ENCODE measurements at places on chromosomes 12 and 14.

DNA sequence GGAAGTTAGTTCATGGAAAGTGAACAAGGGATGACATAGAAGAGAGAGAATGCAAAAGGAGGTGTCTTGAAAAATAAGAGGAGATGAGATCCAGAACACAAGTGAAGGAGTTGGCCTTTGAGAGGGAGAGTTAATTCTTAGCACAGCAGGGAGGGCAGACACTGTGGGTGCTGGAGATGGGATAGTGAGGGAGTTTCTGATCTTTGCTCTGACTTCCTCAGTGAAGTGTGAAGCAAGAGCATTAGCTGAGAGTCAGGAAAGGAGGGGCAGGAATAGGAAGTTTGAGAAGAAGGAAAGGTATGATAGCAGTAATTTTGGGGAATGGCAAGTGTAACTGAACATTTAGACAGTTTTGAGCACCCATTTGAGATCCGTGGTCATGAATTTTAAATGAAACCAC is 75.8 kb upstream of the COCH start:
- no peak for DNase-seq

GRCh38 chr14:100103250-100104005 is 38.2 kb downstream of the EVL start:
- DNase-seq: no peak

- no peak for DNase-seq
Observed at GRCh38 chr12:124939079-124939420, 24.6 kb upstream of the UBC start.

- DNase-seq: no peak
Observed at GRCh38 chr12:52087961-52088820, 8.7 kb downstream of the SMIM41 start.

- no peak for DNase-seq
Observed at GRCh38 chr14:28284546-28285300, 481.9 kb upstream of the FOXG1 start.

GRCh38 chr12:96248136-96248931 is 54.2 kb downstream of the ELK3 start:
- no peak for DNase-seq

- DNase-seq: no peak
Observed at GRCh38 chr12:114501474-114501807, 95.5 kb upstream of the TBX5 start.

GRCh38 chr12:125104982-125105381 is 39.7 kb downstream of the AACS start:
- no peak for DNase-seq

DNA sequence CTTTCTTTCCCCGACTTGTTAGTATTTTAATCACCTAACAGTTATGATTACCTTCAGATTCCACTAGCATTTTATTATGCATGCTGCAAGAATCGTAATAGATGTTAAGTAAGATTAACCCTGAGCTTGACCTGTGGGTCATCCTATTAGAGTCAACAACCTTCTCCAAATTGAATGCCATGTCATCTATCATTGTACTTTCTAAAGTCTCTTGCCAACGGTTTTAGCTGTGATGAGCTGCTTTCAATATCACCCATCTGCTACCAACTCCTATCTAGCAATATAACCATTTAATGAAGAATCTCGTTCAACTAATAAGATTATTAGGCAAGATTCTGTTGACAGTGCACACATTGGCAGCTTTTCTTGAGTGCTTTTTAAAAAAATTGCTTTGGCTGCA is 33.7 kb downstream of the DACT1 start:
- no peak for DNase-seq

GRCh38 chr14:29645117-29645516 is 282.5 kb downstream of the PRKD1 start:
- no peak for DNase-seq

- DNase-seq: no peak
Observed at GRCh38 chr12:106213662-106214061, 34.2 kb downstream of the CKAP4 start.

DNA sequence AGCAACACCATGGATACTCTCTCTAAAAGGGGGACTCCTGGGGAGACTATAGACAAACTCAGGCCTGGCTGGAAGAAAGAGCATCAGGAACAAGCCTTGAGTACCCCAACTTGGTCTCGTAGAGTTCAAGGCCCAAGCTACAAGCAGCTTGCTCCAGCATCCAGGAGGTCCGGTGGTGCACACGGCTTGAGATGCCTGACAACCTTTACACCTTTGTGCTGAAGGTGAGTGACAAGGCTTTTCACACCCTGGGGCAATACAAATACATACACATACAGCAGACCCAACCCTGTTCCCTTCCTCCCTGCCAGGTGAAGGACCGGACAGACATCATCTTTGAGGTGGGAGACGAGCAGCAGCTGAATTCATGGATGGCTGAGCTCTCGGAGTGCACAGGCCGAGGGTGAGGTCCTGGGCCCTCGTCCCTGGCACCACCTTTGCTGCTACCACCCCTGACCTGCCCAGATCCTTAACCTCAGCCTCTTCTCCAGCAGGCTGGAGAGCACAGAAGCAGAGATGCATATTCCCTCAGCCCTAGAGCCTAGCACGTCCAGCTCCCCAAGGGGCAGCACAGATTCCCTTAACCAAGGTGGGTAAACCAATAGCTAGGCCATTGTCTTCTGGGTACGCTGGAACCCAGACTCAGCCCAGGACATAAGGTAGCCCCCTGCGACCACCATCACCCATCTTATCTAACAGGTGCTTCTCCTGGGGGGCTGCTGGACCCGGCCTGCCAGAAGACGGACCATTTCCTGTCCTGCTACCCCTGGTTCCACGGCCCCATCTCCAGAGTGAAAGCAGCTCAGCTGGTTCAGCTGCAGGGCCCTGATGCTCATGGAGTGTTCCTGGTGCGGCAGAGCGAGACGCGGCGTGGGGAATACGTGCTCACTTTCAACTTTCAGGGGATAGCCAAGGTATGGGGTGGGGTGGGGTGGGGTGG is 41.2 kb downstream of the SH2B3 start:
- DNase-seq: no peak

DNA sequence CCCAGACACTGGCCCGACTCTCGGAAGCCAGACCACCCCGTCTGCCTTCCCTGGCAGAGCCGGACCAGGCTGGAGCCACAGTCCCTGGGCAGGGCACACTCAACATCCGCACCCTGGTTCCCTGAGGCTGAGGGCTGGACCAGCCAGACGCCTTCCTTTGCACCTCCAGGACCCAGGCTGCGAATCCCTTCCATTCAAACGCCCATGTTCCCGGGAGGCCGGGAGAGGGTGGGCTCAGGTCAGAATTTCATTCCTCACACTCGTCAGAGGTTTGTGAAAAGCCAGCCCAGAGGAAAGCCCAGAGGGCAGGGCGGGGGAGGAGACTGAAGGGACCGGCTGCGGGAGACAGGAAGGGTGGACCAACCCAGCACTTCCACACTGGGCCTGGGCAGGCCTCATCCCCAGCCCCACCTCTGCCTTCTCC is 58.7 kb downstream of the LRRC74A start:
- DNase-seq: no peak

DNA sequence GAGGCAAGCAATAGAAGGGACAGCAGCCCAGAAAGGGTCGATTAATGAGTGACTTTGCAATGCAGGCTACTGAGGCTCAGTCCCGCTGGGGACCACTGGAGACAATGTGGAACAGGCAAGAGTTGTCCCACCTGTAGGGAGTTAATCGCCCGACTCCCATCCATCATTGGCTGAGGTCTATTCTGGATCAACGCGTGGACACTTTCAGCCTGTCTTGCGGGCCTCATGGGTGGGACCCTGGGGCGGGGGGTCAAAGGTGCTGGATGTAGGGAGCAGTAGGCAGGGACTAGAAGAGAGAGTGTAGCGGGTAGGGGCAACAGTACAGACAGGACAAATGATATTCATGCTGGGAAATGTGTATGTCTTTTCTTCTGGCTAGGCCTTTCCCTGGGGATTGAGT is 6.1 kb downstream of the IFI27L2 start:
- no peak for DNase-seq

DNA sequence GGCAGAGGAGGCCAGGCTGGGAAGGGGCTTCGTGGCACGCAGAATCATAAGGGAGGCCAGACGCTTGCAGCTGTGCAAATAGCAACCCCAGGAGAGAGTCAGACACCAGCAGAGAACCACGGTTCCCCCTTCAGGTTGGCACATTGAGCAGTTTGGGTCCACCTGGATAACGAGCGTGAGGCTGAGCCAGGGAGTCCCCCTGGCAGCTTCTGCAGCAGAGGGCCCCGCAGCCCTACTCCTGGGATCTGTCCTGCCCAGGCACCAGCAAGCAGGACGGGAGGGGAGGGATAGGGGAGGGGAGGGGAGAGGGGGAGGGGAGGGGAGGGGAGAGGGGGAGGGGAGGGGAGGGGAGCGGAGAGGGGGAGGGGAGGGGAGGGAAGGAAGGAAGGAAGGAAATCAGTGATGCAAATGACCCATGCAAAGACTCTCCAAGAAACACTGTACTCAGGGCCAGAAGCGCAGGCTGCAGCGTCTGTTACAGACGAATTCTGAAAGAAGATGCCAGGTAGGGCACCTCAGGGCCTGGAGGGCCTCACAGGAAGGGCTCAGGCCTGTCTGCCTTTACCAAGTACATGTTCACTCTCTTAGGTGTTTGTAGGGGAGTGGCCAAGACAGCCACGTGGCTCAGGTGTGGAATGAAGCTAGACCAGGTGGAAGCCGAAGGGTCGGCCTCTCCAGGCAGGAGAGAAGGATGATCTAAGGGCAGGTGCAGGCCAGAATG is 32.3 kb upstream of the MMP17 start:
- no peak for DNase-seq

DNA sequence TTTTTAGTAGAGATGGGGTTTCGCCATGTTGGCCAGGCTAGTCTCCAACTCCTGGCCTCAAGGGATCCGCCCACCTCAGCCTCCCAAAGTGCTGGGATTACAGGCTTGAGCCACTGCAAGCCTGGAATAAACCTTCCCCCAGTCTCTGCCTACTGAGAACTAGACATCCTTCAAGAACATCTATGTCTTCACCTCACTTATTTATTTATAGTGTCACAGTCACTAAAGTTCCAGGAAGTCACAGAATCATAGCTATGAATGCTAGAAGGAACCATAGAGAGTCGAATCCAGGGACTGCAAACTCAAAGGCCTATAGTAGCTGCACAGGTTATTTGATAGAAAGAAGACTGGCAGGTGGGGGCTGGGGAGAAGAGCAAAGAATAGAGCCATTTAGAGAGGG is 44.7 kb upstream of the NUDT4 start:
- DNase-seq: no peak

GRCh38 chr12:131793243-131794022 is 34.8 kb upstream of the MMP17 start:
- DNase-seq: no peak

GRCh38 chr14:64680714-64681065 is 23.5 kb upstream of the PLEKHG3 start:
- no peak for DNase-seq

- DNase-seq: no peak
Observed at GRCh38 chr12:122072031-122072970, 6.3 kb upstream of the MLXIP start.

- no peak for DNase-seq
Observed at GRCh38 chr14:42277840-42278239, 671.2 kb downstream of the LRFN5 start.

GRCh38 chr14:80344208-80344607 is 132.9 kb upstream of the DIO2 start:
- DNase-seq: no peak

GRCh38 chr12:40253936-40254335 is 29.1 kb downstream of the LRRK2 start:
- DNase-seq: no peak

DNA sequence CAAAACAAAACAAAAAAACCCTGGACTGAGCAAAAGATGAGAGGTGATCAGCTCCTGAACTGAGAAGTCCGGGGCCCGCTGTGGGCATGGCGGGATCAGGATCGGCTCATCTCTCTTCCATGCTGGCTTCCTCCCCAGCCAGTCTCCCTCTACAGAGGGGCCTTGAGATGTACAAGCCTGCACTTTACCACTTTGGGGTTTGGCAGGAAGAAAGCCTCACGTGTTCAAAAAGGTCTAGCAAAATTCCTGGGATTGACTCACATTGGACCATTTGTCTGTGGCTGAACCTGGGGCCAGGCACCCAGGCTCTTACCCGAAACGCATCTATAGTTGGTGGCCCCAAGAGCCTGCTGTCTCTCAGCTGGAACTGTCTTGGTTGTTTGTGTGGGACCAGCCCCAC is 89.0 kb downstream of the SLC24A4 start:
- DNase-seq: no peak

DNA sequence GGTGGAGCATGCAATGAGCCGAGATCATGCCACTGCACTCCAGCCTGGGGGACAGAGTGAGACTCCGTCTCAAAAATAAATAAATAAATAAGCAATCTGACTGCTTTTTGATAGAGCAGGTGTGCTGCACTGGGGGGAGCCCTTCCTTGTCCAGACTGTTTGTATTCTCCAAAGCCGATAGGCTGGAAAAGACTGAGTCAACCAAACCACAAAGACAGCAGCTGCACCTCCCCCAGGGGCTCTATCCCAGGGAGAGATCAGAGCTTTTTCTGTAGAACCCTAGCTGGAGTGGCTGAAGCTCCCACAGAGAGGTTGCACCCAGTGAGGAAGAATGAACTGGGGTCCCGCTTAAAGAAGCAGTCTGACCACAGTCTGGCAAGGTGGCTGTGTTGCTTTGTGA is 45.8 kb upstream of the LALBA start:
- DNase-seq: no peak

GRCh38 chr12:68761901-68762630 is 16.1 kb downstream of the SLC35E3 start:
- no peak for DNase-seq

GRCh38 chr12:27048822-27049752 is 26.7 kb downstream of the MED21 start:
- peak; percentile 25 for DNase-seq

DNA sequence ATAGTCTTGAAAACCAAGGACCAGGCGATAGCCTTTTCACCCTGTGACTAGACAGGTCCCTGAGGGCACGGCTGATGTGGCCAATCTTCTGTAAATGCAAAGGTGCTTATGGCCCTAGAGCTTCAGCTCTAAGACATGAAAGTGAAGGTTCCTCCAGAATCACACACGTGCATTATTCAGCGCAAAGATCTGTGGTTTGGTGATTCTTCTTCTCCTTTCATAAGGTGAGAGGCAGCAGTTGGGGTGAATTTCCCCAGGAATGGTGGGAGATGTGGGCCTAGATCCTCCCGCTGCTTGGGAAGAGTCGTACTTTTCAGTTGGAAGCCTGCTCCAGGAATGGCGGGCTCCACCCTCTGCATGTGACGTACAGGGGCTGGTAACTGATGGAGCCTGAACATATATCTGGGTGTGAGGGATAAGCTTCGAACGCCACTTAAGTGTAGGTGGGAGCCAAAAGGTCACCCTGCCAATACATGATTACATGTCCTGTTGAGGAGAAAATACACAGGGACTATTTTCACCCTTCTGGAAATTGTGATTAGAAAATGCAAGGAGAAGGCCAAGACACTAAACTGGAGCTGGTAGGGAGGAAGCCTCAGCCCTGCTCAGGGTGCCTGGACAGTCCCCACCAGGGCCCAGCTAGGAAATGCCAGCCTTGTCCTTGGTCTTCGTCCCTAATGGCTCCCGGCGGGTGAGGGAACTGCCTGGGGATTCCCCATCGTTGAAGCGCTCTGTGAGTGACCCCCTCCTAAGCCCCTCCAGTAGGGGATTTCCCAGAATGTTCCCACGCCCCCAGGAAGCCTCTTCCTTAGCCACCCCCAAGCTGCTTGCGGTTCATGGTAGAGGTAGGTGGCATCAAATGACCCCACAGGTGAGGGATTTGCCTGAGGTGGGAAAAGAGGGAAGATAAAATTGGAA is 17.6 kb downstream of the BATF start:
- no peak for DNase-seq

GRCh38 chr14:59116984-59117415 is 71.5 kb upstream of the DAAM1 start:
- no peak for DNase-seq

- DNase-seq: no peak
Observed at GRCh38 chr12:31896514-31897039, 62.6 kb upstream of the RESF1 start.

- DNase-seq: no peak
Observed at GRCh38 chr14:54023027-54023426, 66.4 kb upstream of the BMP4 start.

All from Panc1 (cell line).